ENCODE measurements at places on chromosomes 7 and 10.

DNA sequence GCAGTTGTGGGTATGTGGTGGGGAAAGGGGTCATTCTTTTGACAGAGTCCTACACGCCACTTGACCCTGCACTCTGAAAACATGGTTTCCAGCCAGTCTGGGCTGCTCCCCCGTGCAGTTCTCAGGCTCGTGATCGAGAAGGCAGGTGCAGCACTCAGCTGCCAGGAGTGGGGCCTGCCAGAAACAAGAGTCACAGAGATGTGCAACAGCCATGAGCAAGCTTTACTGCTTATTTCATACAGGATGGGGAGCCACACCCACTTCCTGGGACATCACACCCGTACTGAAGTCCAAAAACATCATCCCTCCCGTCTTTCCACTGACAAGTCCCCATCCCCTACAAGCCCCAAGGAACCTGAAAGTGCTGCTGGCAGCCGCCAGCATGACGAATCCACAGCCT is 9.3 kb downstream of the ATG9B start:
- DNase-seq = no peak

GRCh38 chr10:29358010-29358616 is 69.2 kb downstream of the LYZL1 start:
- DNase-seq = no peak

DNA sequence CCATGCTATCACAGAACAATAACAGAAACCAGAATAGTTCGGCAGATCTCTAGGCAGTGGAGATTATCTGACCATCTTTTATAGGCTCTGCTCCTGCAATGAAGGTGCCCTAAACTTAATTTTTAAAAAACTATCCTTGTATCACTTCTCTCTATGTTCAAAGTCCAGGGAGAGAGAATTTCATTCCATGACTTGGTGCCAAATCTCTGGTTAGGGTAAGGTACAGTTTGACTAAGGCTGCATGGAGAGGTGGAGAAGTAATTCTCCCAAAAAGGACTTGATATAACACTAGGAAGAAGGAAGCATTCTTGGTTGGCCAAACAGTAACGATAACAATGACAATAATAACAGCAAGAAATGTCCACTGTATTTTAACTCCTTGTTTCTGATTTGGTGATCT is 40.0 kb downstream of the DNAJB9 start:
- DNase-seq = no peak

DNA sequence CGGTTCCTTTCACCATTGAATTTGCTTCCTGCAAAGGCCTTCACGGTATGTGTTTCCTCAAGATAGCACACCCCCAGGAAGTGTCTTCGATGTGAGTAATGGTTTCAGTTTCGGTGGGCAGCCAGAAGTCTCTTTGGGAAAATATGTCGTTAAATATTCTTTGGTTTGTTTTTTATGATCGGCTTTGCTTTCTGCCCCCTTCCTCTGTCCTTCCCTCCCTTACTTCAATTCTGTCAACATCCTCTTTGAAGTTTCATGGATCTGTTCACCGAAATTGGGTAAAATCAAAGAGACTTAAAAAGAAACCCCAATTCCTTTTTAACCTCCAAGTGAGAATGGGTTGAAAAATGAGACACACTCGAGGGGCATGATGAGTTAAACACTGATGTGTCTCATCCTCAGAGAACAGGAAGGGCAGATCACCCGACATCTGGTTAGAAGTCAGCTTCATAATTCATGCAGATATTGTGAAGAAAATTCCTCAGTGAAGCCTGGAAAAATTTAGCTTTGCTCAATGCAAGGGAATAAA is 170.8 kb upstream of the HABP2 start:
- DNase-seq = peak; percentile 24

- no peak for DNase-seq
Measured at GRCh38 chr7:22385326-22385725, 28.4 kb upstream of the RAPGEF5 start.
